A549 treated with Mapracorat at 1 μM for 4 hours (cell line): ENCODE measurements at places on chromosomes 1 and 21. TPM values are rescaled to one million over a fixed set of nuclear protein-coding genes. Genes with fewer than 3 reads are reported as not detected.

OR2L13 gene
- total RNA-seq: not detected in 5 replicates

LIPI gene
- not detected in 5 replicates for total RNA-seq

S100A1 gene
- 0.72 to 1.2 TPM (median 0.93 TPM) in 5 replicates for total RNA-seq

CLDN19 gene
- total RNA-seq: not detected in 5 replicates
